Progenitor cell of endocrine pancreas (in vitro differentiated cells): ENCODE measurements at places on chromosomes 7 and 10.

- DNase-seq = no peak
Observed at GRCh38 chr10:103067484-103067883, 125.6 kb downstream of the NT5C2 start.

DNA sequence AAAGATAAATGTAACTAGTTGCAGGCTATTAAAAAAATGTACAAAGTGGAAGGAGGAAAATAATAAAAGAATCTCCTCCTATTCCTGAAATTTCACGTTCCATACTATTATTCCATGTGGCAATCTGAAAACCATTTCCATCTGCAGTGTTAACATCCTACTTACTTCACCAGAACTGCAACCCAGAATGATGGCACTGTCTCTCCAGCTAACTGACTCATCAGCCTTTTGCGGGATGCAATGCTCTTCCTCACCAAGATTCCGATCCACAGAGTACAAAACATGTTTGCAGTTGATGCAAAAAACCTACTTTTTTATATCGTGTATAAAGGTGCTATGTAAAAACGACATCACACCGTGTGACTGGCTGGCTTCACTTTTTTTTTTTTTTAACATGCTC is 50.8 kb downstream of the ESYT2 start:
- no peak for DNase-seq

DNA sequence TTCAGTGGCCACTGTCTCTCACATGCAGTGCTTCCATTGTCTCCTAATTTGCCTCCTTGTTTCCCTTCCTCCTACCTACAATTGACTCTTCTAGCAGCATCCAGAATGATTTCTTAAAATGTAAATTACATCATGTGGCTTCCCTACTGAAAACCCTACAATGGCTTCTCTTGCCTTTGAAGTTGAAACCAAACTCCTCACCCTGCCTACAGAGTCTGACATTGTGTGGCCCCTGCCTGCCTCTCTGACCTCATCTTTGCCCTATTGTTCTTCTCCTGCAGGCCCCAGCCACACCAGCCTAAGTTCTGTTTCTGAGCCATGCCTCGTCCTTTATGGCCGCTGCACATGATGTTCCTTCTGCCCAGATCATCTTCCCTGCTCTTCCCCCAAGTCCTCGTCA is 35.8 kb upstream of the CDK1 start:
- no peak for DNase-seq

DNA sequence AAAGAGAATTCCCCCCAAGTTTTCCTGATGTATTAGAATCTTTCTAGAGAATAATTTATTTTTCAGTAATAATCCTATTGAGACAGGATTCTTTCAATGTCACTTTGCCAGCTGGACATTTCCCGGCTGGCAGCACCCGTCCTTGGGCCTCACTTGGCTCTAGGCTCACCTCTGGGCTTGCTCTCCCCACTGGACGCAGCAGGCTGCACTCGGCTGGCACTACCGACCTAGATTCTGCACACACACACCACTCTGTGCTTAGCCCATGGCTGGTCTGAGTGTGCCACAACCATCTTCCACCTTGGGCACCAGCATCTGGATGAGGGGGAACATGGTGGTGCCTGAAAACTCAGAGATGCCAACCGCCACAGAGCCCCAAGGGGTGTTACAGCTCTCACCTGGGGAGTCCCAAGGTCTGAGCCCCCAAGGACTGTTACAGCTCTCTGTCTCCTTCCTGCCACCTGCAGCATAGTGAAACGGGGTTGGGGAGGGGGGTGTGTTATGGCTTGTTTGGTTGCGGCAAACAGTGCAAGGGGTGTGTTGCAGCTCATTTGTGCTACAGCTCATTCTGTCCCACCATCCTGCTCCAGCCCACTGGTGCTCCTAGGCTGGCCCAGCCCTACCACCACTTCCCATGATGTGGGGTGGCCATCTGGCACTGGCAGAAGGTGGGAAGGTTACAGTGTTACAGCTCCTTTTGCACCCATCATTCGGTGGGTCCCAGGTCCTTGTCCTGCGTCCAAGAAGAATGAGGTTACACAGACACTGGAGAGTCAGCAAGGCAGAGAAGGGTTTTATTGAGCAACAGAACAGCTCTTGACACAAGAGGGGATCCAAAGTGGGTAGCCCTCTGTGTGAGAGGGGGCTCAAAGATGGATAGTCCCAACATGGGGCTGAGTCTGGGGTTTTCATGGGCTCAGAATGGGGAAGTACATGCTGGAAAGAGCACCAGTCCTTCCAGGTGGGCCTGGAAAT is 2.1 kb downstream of the GALNTL5 start:
- no peak for DNase-seq

- no peak for DNase-seq
Observed at GRCh38 chr7:727806-728460, 852 bp upstream of the PRKAR1B start.

- no peak for DNase-seq
Observed at GRCh38 chr7:110698576-110698975, 392.4 kb upstream of the LRRN3 start.

DNA sequence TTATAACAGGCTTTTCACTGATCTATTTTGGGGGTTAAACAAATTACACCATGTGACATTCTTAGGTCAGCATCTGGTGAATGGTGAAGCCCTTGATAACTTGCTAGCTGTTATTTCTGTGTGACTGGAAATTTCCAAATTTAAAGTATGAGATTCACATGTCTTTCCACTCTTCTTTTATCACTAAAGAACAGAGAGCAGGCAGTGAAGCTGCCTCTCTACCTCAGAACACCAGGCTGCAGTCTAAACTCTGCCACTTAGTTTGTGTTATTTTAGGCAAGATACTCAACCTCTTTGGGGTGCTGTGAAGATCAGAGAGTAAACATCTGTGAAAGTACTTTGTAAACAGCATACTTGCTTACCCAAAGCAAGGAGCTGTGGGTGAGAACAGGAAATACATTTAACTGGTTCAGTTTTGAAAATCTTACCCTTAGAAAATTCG is 15.5 kb upstream of the SP4 start:
- no peak for DNase-seq

GRCh38 chr7:7921830-7922229 is 46.8 kb upstream of the GLCCI1 start:
- no peak for DNase-seq

DNA sequence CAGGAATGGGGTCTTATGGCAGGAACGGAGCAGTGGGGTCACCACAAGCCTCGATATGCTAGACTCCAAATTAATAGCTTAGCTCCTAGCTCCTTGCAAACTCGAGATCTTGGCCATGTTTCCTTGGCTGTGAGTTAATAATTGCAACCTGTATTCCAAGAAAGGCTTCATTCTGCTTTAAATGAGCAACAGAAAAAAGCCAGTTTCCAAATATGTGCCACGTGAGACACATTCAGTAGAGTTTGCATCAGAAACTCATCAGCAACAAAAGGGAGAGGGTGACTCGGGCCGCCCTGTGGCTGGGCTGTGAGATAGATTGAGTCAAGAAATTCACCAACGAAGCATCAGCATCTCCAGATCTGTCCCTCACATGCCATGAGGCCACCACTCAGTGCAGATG is 112.0 kb downstream of the NPTX2 start:
- no peak for DNase-seq

GRCh38 chr7:538764-539685 is 19.4 kb upstream of the PDGFA start:
- DNase-seq = no peak

GRCh38 chr10:83617692-83618545 is 521.4 kb upstream of the GHITM start:
- DNase-seq = no peak

DNA sequence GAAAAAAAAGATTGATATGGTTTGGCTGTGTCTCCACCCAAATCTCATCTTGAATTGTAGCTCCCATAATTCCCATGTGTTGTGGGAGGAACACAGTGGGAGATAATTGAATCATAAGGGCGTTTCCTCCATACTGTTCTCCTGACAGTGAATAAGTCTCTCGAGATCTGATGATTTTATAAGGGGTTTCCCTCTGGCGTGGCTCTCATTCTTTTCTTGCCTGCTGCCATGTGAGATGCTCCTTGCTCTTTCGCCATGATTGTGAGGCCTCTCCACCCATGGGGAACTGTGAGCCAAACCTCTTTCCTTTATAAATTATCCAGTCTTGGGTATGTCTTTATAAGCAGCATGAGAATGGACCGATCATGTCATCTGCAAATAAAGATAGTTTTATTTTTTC is 29.4 kb upstream of the MAP3K8 start:
- DNase-seq = no peak

- no peak for DNase-seq
Observed at GRCh38 chr7:25897261-25897782, 254.7 kb upstream of the NFE2L3 start.

DNA sequence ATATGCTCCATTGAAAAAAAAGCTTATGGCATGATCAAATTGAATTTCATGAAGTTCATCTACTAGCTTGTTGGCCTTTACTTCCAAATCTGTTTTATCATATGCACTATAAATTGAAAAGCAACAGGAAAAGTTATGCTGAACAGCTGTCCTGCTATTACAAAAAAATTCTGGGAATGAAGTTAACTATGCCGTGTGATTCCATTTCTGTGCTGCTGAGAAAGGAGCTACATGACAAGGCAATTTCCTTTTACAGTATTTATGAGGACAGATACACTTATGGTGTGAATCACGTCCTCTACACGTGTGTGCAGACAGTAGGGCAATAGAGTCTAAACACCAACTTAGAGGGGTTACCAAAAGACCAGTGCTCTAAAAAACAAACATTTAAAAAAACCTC is 426.5 kb upstream of the AKR1E2 start:
- DNase-seq = no peak

DNA sequence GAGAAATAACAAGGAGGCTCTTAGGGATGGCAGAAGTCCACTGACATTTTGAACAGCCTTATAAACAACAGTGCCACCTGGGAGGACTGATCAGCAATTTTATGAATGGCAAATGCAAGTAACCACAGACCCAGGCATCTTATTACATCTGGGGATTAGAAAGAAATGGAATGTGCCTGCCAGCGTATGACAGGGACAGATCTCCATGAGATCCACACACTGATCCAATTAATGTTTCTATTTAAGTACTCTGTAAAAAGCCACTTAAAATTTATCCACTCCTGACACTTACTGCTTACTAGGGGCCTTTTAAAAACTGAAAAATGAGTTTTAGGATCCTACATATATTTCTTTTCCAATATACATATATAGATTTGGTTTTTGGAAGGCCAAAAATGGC is 28.6 kb downstream of the PARD3 start:
- DNase-seq = no peak

DNA sequence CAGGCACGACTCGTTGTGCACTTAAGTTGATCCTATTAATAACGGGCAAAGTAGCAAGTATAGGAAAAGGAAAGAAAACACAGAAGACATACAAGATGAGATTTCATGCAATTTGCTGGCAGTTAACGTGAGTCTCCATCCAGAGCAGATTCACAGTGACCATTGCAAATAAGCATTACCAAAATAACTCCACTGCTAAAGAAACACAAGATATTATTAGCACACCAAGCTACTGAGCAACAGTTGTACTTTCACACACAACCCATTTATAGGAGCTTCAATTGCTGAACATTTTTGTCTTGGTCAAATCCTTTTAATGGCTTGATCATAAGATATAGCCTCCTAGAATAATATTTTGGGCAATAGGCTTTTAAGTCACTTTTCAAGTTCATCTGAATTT is 187.7 kb upstream of the HGF start:
- DNase-seq = no peak

- no peak for DNase-seq
Observed at GRCh38 chr7:144656965-144657517, 178.8 kb downstream of the TPK1 start.

DNA sequence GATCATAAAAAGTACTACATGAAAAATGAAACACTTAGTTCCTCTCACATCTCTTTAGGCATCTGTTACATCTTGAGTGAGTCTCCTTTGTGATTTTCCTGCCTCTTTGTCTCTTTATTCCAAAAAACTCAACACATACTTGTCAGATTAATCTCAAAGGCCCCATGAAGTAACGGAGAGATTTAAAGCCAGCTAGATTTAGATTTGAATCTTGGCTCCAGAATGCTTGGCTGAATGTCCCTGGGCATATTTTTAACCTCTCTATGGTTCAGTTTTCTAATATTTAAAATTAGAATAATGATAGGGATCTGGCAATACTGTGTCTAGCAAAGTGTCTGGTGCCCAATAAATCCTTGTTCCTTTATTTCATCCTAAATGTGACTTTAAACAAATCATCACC is 140.0 kb downstream of the DGKB start:
- DNase-seq = no peak

DNA sequence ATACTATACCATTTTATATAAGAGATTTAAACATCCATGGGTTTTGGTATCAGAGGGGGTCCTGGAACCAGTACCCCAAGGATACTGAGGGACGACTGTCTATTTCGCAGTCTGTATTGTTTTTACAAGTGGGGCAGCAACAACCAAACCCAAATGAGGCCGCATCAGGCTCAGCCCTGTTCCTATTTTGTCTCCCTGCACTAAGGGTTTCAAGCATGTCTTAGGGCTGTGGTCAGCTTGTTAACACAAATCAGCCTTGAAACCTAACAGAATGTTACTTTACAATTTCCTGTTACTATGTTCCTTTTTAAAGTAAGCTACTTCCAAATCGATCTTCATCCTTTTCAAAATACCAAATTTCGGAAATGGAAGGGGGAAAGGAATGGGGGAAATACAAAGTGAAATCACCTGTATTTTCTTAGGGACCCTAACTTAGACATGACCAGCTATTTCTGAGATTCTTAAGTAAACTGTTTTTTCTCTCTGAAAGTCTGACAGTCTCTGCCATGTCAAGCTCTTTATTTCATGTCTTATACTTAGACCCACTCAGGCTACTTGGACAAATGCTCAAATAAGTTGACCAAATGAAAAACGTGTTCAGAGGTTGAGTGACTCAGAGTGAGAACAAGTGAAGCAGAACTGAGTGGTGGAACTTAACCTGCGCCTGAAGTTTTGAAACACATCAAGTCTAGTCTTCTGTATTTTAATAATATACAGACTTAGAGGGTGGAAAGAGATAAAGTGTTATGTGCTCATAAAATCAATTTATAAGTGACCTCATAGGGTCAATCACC is 75.8 kb downstream of the C1GALT1 start:
- no peak for DNase-seq

- DNase-seq = no peak
Observed at GRCh38 chr10:132705173-132705572, 80.8 kb downstream of the NKX6-2 start.

- DNase-seq = no peak
Observed at GRCh38 chr7:70347463-70348254, 749.4 kb downstream of the AUTS2 start.

- DNase-seq = no peak
Observed at GRCh38 chr7:39333701-39334100, 232.5 kb upstream of the YAE1 start.

- DNase-seq = no peak
Observed at GRCh38 chr7:127782654-127783559, 130.9 kb downstream of the SND1 start.

GRCh38 chr10:50883629-50884028 is 1.8 kb downstream of the A1CF start:
- no peak for DNase-seq
